8988T (cell line): ENCODE measurements at places on chromosomes 1 and 21.

DNA sequence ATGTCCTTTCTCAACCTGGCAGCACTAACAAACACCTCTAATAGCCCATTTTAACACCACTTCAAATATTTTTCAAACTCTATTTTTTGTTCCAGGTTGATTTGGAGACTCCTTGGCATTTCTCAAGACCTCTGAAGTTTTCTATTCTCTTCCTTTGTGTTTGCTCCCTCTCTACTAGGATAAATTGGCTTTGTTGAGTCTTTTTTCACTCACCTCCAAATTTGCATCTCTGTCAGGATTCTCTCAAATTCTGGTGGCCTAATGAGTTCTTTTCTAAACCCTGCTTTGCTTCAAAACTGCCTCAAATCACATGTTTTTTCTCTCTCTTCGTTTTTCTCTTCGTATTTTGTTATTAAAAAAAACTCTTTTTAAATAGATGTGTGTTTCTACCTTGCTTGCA, 582.2 kb upstream of the ADGRL4 start:
- DNase-seq: no peak

DNA sequence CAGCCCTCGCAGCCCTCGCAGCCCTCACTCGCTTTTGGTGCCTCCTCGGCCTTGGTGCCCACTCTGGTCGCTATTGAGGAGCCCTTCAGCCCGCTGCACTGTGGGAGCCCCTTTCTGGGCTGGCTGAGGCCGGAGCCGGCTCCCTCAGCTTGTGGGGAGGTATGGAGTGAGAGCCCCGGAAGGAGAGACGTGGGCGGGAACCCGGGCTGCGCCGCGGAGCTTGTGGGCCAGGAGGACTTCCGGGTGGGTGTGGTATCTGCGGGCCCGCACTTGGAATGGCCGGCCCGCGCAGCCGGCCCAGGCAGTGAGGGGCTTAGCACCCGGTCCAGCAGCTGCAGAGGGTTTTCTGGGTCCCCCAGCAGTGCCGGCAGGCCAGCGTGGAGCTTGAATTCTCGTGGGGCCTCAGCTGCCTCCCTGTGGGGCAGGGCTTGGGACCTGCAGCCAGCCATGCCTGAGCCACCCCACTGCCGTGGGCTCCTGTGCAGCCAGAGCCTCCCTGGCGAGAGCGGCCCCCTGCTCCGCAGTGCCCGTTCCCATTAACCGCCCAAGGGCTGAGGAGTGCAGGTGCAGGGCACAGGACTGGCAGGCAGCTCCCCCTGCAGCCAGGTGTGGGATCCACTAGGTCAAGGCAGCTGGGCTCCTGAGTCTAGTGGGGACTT, 9.9 kb upstream of the CFHR2 start:
- no peak for DNase-seq

DNA sequence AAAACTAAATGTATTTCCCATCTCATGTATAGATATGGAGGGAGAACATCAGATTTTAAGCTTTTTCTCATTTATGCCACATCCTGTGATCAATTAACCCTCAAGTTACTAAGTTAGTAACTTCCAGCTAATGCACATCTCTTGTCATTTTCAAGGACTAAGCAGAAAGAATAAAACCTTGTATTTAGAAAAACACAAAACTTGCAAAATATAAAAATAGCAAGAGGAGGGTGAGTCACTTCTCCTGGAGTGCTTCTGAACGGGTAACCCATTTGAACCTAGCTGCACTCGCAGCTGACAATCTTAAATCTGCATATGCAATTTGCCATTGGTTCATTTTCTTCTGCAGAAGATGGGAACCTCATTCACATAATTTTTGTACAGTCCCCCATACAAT, 500.5 kb downstream of the SETD4 start:
- DNase-seq: no peak

GRCh38 chr1:84020151-84020550, 21.2 kb upstream of the TTLL7 start:
- DNase-seq: no peak

DNA sequence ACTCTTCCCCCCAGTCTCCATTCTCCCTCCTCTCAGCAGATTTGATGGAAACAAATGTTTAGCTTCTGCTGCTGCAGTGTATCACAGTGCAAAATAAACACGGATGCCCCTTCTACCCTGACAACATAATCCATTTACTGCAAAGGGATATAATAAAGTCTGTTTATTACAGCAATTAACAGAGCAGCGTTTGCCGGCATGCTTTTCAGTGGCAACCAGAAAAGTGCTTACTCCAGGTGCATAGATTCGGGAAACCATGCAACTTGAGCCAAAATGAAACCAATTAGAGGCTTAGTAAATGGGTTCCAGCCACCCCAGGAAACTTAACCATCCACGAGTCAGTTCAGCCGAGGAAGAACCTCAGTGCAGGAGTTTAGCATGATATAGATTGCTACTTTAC, 12.9 kb upstream of the LEMD1 start:
- DNase-seq: no peak

DNA sequence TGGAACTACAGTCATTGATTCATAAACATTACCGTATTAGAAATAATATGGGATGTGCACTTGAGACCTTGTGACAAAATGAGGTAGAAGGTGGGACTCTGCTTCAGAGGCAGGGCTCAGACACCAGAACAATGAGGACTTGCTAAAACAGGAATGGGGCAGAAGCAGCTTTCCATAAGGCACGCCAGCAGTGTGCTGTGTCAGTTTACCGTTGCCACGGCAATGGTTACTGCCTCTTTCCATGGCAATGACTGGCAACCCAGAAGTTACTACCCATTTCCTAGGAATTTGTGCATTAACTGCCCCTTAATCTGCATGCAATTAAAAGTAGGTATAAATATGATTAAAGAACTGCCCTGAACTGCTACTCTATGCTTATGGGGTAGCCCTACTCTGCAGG, 169.0 kb downstream of the CHRM3 start:
- no peak for DNase-seq

GRCh38 chr1:36108314-36108713, 16.7 kb downstream of the COL8A2 start:
- DNase-seq: no peak

DNA sequence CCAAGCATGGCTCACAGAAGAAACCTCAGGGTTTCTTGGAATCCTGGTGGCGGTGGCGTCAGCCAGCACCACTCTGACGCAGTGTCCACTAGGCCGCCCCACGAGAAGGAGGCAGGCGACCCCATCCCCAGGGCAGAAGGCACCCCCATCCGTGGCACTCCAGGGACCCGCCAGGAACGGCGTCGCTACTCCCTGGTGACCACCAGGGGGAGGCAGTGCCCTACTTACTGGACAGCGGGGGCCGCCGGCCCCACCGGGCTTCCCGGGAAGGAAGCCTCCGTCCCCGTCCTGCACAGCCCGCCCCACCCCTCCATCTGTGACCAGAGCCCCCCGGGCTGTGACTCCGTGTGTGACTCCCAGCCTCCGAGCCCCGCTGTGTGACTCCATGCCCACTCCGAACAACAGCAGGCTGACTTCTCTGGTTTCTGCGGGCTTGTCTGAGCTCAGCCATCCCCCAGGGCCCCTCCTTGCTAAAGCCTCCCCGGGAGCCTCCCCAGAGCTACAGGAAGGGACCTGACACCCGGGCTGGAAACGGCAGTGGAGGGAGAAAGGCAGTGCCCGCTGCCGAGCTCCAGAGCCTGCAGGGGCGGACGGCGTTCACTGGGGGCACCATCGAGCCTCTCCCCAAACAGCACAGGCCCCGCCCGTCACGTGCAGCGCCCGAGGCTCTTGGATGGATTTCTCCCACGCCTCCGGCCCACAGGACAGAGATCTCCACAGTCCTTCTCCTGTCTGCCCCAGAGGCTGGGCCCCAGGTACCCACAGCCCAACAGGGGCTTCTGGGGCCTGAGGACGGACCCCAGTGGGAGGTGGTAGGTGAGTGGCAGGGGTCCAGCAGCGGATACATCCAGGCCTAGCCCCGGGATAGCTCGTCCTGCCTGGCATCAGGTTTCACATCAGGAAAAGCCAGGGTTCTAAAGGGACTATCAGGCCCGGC, 21.1 kb downstream of the KIF17 start:
- DNase-seq: peak; percentile 77

DNA sequence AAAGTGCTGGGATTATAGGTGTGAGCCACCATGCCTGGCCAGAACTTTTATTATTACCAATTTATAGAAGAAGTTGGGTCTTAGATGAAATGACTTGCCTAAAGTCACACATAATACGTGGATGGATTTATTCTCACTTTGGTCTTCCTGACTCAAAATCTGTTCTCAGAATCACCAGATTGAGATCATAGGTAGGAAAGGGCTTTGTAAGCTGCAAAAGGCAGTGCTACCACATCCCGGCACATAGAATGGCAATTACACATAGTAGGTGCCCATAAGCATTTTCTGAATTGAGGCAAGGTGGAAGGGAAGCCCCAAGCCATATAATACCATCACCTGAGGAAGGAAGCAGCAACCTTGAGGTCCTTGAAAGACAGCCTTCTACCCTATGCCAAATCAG, 8.2 kb upstream of the CAPZB start:
- DNase-seq: no peak
